ENCODE measurements at places on chromosomes 5 and 9.
A peak's percentile ranks its signal among the peaks of the same experiment; 100 is the strongest.

- no peak for DNase-seq
Measured at GRCh38 chr5:66922881-66923280, 273.7 kb downstream of the CD180 start.

- no peak for DNase-seq
Measured at GRCh38 chr9:86893811-86894490, 53.4 kb downstream of the GAS1 start.

- DNase-seq = no peak
Measured at GRCh38 chr9:111118256-111118948, 80.1 kb upstream of the LPAR1 start.

GRCh38 chr5:68251386-68251785 lies 35.8 kb downstream of the PIK3R1 start:
- DNase-seq = no peak

DNA sequence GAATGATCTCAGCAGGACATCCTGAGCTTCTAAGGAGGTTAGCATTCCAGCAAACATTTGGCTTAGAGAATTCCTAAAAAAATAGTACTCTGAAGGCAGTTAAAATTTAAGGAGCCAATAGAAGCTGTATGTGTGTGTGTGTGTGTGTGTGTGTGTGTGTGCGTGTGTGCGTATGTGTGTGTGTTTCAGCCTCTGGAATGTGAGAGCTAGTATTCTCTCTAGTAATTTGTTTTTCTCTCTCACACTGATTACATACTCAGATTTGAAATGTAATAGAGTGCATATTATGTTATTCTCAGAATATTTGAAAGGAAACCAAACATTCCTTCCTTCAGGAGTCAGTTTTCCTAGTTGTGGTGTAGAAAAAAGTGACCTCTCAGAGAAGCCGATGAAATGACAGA lies 279.6 kb downstream of the TMEM38B start:
- no peak for DNase-seq

- no peak for DNase-seq
Measured at GRCh38 chr5:141605523-141606277, 13.1 kb downstream of the DIAPH1 start.

DNA sequence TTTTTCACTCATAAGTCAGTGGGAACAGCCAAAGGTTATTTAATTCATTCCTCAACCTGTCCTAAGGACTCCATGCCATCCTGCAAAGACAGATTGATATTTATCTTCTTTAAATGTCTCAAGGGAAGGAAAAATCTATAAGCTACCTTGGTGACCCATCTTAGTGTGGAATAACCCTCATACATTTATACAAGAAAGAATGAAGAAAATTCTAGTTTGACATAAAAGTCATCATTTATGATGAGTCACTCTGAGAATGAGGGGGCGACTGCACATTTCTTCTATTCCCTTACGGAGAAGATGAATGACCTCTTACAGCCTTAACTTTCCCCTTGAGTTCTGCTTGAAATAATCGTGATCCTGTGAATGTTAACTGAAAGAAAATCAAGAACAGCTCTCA lies 26.8 kb upstream of the NUDT12 start:
- no peak for DNase-seq

GRCh38 chr5:55383254-55383653 lies 75.5 kb downstream of the MTREX start:
- DNase-seq = no peak

DNA sequence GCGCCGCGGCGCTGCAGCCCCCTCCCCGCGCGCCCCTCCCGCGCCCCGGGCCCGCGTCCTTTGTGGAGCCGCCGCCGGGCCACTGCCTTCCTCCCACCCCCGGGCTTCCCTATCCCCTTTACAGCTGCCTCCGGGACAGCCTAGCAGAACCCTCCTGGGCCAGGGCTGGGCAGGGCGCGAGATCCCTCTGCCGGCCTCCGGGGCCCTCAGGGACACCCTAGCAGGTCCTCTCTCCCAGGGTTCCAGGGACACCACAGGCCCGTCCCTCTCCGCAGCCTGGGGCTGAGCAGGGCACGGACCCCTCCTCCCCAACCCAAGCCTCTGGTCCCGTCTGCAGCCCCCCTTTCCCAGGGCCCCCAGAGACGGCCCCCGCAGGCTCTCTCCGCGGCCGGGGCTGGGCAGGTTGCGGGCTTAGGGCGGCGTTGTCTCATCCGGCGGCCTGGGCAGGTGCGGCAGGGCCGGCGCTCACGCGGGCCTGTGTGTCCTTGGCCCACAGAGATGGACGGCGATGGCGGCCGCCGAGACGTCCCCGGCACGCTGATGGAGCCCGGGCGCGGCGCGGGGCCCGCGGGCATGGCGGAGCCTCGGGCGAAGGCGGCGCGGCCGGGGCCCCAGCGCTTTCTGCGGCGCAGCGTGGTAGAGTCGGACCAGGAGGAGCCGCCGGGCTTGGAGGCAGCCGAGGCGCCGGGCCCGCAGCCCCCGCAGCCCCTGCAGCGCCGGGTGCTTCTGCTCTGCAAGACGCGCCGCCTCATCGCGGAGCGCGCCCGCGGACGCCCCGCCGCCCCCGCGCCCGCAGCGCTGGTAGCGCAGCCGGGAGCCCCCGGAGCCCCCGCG lies 710 bp downstream of the WNK2 start:
- DNase-seq = peak; percentile 66

Measured in right kidney (tissue), 9 donors.